ENCODE measurements at places on chromosomes 3 and 15. TPM values are rescaled to one million over a fixed set of nuclear protein-coding genes. Genes with fewer than 3 reads are reported as not detected.

ADGRG7 gene
- total RNA-seq = not detected

STRA6 gene
- 0.36 TPM for total RNA-seq

STRIT1 gene
- not detected for total RNA-seq

CHL1 gene
- 3.6 TPM for total RNA-seq

SPINK8 gene
- total RNA-seq = not detected

KNG1 gene
- total RNA-seq = not detected

BRK1 gene
- 113 TPM for total RNA-seq

PAK6 gene
- not detected for total RNA-seq

IGF2BP2 gene
- 80.4 TPM for total RNA-seq

LTK gene
- not detected for total RNA-seq

MINAR1 gene
- total RNA-seq = 2.5 TPM

PLCH1 gene
- 0.36 TPM for total RNA-seq

EXD1 gene
- not detected for total RNA-seq

CYP1A2 gene
- not detected for total RNA-seq

ACKR2 gene
- total RNA-seq = not detected

NR2F2 gene
- 13.0 TPM for total RNA-seq
